ENCODE measurements at places on chromosomes 2 and 18.

DNA sequence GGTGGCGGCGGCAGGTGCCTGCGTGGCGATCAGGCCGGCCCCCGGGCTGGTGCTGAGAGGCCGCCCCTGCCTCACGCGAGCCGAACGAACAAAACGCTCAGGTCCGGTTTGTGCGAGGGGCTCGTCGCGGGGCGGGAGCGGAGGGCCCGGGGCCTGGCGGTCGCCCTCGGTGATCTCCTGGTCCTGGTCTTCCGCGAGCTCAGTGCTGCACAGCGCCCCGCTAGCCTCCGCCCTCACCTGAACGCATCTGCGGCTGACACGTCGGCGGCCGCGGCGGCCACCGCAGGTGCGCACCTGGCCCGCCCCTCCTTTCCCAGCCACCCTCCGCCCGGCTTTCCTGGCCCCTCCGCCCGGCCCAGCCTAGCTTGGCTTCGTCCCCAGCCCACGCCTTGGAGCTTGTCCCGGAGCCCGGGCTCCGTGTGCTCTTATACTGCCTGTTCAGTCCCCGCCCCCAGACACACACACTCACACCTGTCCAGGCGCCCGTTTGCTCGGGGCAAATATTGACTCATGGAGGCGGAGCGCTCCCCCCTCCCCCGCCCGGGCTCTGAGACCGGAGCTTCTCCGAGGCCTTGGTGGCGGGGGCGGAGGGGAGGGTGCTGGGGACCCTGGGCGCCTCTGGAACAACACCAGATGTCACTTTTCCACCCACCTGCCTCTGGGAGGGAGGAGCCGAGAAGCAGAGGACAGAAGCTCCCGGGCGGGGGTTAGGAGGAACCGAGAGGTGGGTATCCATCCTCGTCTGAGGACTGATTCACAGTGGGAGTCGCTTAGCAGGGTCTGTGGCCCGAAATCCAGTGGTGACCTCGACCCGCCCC is 8.6 kb upstream of the CRYBA2 start:
- no peak for DNase-seq

DNA sequence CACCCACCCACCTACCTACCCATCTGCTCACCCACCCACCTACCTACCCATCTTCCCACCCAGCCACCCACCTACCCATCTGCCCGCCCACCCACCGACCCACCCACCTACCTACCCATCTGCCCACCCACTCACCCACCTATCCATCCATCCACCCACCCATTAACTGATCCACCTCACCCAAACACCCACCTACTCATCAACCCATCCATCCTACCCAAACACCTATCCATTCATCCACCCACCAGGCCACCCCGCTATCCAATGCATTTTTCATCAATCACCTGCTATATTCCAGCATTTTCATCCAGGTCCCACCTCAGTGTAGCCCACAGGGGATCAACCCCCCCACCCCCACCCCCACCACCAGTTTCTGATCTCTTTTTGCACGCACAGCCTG is 121.8 kb downstream of the GLI2 start:
- no peak for DNase-seq

- DNase-seq: no peak
Measured at GRCh38 chr2:240269380-240269779, 128.9 kb upstream of the OTOS start.

DNA sequence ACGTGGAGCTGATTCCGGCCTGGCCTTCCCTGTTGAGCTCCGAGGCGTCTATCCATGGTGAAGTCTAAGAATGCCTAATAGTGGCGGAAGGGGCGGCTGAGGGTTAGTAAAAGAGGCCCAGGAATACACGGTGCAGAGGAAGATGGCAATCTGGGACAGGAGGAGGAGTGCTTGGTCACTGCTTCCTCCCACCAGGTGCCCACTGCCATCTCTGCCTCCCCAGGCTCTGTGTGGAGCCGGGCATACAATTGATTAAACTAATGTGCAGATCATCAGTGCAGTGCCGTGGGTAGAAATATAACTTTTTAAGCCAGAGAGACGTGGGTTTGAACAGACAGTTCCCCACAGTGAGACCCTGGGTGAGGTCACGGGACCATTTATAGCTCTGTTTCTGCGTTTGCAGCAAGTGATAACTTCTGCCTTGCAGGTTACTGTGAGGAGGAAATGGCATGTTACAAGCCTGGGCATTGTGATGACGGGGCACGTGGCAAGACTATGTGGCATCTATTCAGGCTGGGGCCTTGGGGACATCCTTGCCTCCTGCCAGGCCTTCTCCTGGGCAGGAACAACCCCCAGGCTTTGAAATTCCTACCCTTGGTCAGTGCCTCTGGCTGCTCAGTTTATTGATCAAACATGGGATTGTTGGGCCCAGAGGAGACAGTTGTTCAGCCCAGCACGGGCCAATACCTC is 204.9 kb downstream of the ASB1 start:
- DNase-seq: no peak

DNA sequence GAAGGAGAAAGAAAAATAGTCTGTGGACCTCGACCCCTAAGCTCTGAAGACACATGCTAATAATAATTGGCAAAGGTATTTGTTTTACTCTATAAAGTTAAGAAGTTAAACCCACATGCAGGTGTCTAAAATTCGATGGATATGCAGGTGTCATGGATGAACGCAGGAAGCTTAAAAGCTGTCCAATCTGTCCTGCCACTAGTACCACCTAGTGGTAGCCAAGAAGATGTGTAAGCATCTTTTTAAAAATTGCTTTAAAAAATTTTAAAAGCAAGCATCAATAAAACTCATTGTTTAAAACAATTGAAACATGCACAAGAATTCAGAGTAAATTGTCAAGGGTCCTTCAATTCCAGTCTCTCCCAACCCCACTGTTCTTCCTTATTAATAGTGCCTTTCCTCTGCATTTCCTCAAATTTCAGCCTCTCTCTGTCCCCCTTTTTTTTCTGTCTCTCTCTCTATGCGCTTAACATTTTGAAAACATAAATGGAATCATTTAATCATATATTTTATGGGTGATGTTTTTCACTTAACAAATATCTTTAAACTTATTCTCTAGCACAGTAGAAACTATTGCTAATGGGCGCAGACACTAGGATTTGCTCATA is 30.6 kb upstream of the PPP3R1 start:
- DNase-seq: peak; percentile 41

DNA sequence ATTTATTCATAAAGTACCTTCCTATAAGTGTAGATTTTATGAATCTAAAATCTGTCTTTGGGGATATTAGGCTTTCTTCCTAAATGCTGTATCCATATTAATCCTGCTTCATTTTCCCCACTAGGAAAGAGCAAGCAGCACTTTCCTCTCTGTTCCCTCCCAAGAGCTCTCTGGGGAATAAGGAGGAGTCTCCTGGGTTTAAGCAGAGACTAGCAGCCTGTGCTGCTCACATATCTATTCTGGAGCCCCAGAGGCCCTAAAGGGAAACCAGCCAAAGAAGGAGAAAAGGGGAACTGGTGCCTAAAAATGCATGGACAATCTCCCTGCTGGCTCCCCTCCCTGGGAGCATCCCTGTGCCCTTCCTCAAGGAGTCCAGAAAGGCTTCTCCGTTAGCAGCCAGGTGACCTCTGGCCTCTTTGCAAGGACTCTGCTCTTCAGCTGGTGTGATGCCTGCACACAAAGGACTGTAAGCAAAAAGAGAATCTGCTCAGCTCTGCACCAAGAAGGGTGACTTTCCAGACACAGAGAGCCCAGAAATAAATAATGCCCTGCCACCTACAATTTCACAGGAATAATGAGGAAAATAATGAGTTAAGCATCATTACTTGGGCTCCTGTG is 270.6 kb downstream of the SS18 start:
- no peak for DNase-seq

DNA sequence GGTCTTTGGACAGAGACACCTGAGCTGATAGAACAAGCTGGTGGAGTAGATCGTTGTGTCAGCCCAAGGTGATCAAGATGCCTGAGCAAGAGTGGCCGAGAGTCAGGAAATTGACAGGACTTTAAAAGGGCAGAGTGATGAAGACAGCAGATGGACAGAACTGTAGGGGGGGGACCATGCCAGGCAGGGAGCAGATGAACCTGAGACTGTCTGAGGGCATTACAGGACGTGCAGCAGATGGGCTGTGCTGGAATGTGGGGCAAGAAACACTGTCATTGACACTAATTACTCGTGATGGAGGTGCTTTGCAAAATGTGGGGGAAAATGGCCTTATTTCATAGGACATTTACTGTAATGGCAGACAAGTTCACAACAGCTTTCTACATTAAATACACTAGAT is 225.0 kb downstream of the THSD7B start:
- DNase-seq: no peak

DNA sequence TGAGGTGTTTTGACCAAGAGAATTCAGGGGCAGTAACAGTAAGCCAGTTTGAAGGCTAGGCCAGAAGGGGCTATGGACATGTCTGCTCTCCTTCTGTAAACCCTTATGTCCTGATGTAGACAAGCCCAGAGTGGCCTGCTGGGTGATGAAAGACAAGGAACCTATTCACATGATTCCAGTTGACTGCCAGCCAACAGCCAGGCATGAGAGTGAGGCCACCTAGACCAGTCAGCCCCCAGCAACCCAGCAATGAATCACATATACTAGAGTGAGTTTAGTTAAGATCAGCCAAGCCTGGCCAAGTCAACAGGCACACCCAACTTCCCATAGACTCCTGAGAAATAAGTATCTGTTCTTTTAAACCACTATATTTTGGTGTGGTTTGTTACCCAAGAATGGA is 1889.7 kb upstream of the CELF4 start:
- no peak for DNase-seq

DNA sequence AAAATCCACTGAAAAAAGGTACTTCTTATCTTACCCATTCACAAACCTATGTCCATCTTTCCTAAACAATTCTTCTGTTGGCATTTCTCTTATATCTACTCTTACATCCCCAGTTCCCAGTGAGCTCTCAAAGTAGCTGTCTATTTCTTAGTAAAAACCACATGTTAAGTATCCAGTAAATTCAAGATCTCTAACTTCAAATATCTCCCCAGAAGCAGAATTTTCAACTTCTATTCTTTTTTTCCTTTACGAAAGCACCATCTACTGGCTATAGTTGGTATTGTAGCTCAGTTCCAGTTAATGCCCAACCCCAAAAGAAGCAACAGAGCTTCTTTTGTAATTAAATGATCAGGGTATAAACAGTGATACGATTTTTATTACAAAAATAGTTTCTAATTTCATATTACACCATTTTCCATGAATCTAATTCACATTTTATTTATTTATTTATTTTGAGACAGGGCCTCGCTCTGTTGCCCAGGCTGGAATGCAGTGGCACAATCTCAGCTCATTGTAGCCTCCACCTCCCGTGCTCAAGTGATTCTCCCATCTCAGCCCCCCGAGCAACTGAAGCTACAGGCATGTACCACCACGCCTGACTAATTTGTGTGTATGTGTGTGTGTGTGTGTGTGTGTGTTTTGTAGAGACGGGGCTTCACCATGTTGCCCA is 28.5 kb downstream of the HRH4 start:
- DNase-seq: peak; percentile 33

DNA sequence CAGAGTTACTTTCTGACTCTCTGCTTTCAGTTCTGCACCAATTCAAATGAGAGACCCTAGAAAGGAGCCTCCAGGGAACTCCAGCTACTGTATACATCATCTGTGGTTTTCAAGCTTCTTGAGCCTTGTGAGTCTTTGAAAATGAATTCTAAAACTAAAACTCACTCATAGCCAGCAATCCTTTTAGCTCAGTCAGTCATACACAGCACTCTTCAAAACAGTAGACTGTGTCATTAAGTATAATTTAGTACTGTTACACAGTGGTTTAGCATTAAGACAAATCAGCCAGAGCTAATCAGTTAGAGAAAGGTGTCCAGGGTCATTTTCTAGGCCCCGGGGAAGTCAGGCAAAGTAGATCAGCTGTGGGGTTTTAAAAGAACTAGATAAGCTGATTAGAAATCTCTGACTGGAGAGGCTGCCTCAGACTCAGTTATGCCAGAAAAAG is 322.1 kb upstream of the THUMPD2 start:
- no peak for DNase-seq

DNA sequence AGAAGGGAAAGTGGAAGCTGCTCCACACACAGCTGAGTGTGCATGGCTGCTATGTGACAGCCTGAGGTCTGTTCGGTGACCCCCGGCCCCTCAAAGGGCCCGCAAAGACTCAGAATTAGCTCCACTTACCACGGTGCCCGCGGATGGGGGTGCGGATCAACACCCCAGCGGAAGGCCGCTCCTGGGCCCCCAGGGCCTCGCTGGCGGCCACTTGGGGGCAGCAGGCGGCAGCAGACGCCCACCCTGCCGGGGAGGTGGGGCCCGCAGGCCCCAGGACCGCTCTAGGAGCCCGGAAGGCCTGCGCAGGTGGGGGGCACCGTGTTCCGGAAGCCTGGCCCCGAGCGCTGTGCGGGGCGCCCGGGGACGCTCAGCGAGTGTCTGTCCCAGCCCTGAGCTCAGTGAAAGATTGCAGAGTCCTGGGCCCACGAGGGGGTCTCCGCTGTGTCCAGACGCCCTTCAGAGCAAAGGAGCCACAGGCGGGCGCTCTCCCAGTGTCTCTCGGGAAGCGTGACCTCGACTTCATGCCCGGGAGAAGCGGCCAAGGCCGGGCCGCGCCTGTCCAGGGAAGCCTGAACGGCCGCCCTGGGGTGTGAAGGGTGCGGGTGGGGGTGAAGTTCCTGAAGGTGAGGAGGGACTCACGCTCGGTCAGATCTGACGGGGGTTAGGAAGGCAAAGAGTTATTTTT is 118.7 kb downstream of the VAPA start:
- DNase-seq: peak; percentile 37

GRCh38 chr2:88296247-88296646 is 126.1 kb downstream of the THNSL2 start:
- DNase-seq: no peak

GRCh38 chr2:196914867-196915460 is 11.5 kb downstream of the PGAP1 start:
- no peak for DNase-seq

DNA sequence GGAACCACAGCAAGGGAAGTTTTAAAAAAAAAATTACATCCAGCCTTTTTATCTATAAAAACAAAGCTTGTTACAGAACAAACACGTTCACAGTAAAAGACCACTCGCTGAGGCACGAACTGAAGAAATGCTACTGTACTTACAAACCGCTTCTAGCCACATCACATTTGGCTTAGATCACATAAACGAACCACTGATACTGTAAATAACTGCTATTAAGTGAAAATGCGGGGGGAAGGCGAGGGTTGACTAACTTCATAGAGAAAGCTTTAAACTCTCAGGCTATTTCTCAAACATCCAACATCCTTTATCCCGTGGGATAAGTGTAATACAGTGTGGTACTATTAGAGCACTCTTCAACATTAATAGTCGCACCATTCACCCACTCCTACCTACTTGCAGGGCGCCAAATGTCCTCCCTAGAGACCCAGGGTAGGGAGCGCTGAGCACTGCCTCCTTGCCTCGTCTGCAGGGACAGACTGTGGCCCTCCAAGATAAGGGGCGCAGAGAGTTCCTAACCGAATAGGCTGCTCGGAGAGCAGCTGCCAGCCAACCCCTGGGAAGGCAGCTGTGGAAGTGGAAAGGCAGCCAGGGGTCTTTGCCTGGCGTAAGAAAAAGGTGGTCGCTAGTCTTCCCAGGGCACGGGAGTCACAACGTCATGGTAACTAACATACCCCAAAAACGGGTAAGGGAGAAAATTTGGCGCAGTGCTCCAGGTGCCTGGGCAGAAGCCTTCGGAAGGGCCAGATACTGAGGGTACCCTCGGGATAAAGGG is 854 bp downstream of the GPR155 start:
- no peak for DNase-seq
